Suppressor macrophage (primary cell): ENCODE measurements at places on chromosomes 12 and 14.

DNA sequence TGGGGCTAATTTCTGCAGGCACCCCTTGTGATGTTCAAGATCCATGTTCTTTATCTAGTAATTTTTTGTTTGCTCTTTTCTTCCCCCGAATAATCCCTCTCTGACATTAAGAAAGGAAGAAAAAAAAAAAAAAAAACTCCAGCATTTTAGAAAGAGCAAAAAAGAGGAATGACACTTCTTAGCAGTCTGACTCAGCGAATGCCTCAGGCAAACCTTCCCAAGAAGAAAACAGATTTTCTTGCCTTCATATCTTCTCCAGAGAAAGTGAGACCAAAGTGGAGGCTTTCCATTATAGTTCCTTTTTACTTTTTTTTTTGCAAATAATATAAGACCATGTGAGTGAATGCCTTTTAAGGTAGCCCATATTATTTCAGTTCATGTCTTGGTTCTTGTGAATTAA lies 479.0 kb upstream of the SYT1 start:
- DNase-seq: no peak

DNA sequence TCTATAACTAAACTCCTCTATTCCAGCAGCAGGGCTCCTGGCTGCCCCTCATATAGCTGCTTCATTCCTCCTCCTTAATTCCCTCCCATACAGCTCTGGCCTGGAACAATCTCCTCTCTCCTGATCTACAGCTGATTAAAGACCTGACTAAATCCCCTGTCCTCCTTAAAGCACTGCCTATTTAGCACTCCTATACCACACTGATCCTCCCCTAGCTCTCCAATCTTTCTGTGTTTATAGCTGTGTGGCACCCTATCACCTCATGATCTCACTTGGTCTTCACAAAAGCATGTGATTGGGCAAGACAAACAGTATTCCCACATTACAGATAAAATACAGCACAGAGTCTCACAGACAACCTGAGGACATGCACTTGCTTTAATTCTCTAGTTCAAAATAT lies 17.4 kb downstream of the FMNL3 start:
- DNase-seq: no peak

DNA sequence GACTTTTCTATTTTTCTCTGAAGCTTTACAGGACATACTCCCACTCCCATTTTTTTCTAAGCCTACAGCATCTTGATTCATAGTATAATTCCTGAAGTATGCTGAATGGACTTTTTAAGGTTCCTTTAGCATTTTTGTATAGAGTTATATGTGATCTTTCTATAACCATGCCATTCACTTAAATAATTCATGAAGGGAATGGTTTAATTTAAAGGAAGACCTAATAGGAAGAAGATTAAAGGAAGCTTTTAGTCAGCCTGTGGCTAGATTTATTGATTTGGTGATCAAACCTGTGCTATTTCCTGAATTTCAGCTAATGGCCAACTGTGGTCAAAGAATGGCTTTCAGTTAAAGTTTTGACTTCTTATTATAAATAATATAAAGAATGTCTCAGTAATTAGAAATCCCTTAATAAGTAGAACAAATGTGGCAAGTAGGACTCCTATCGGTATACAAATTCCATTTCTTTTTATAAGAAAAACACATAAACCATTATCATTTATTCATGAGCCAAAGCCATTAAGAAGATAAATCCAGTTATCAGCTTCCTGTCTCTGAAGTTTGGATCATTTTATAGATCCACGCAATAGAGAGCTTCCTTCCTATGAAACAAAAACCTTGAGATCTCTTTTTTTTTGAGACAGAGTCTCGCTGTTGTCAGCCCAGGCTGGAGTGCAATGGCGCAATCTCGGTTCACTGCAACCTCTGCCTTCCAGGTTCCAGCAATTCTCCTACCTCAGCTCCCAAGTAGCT lies 4.0 kb upstream of the MAPK1IP1L start:
- DNase-seq: no peak

GRCh38 chr14:61326847-61327246 lies 5.5 kb downstream of the PRKCH start:
- DNase-seq: no peak

- peak; percentile 27 for DNase-seq
These were observed 673 bp upstream of the TTC9 start for GRCh38 chr14:70640938-70641547.

- no peak for DNase-seq
These were observed 355.1 kb downstream of the ALG10 start for GRCh38 chr12:34377243-34378035.

DNA sequence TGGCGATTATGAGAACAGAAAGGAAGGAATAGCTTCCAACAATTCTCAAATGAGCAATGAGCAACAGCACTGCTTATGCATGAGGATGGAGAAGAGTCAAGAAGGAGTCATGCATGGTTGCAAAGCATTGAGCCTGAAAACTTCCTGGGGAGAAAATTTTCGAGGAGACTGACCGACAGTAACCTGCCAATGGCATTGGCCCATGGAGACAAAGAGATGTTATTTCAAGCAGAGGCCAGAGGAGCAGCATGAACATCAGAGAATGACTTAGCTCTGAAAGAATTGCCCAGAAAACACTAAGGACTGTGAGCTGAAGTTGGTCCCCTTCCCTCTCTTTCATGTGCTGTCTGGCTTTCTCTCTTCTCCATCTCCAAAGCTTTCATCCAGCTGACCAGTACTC lies 343.4 kb downstream of the ADAMTS20 start:
- DNase-seq: no peak

- no peak for DNase-seq
These were observed 62.7 kb downstream of the CDC42BPB start for GRCh38 chr14:102994689-102995088.

- no peak for DNase-seq
These were observed 7.5 kb downstream of the DUSP6 start for GRCh38 chr12:89344862-89345202.

- DNase-seq: no peak
These were observed 472.5 kb downstream of the ADAMTS20 start for GRCh38 chr12:43079476-43079875.

DNA sequence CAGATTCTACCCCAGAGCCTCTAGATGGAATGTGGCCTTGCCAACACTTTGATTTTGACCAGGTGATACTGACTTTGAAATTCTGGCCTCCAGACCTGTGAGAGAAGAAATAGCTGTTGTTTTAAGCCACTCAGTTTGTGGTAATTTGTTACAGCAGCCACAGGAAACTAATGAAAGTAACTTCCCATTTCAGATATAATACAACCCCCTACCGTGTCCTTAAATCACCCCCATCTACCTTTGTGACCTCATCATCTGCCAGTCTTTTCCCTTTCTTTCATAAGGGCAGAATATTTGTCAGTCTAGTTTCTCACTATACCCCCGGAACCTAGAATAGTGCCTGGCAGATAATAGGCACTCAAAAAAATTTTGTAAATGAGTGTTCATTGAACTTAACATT lies 39.6 kb downstream of the PPP4R4 start:
- DNase-seq: no peak
